ENCODE measurements at places on chromosomes 13 and 19.

GRCh38 chr13:28679628-28680027, 20.7 kb downstream of the POMP start:
- DNase-seq = peak; percentile 27

- DNase-seq = peak; percentile 54
Measured at GRCh38 chr19:11279505-11280236, 16.3 kb upstream of the TSPAN16 start.

- DNase-seq = peak; percentile 83
Measured at GRCh38 chr19:46639358-46640182, 3.6 kb upstream of the GNG8 start.

- DNase-seq = no peak
Measured at GRCh38 chr19:10870501-10870954, 825 bp upstream of the CARM1 start.
